IgD-negative memory B cell (primary cell): ENCODE measurements at places on chromosomes 2 and 18. TPM values are rescaled to one million over a fixed set of nuclear protein-coding genes. Genes with fewer than 3 reads are reported as not detected.

COBLL1 gene
- 114 TPM for polyA plus RNA-seq

PAX3 gene
- polyA plus RNA-seq, result not detected

GALM gene
- polyA plus RNA-seq, result 11.0 TPM

CDK15 gene
- polyA plus RNA-seq, result not detected

COL4A4 gene
- polyA plus RNA-seq, result 20.8 TPM

LHCGR gene
- polyA plus RNA-seq, result not detected

TFCP2L1 gene
- polyA plus RNA-seq, result 0.25 TPM

ANTXR1 gene
- not detected for polyA plus RNA-seq

DNAJC5G gene
- polyA plus RNA-seq, result not detected

FABP1 gene
- not detected for polyA plus RNA-seq

ICOS gene
- 0.29 TPM for polyA plus RNA-seq

LIPG gene
- polyA plus RNA-seq, result not detected

SPP2 gene
- polyA plus RNA-seq, result not detected

CCDC68 gene
- not detected for polyA plus RNA-seq

GCG gene
- polyA plus RNA-seq, result not detected

FZD7 gene
- 0.19 TPM for polyA plus RNA-seq

TMEM198 gene
- 0.28 TPM for polyA plus RNA-seq
